Neural cell (in vitro differentiated cells): ENCODE measurements at places on chromosomes 5 and 9. TPM values are rescaled to one million over a fixed set of nuclear protein-coding genes. Genes with fewer than 3 reads are reported as not detected.

PTCD2 gene
- 4.4 and 4.5 TPM in 2 replicates for polyA plus RNA-seq

MARCOL gene
- polyA plus RNA-seq: not detected in 2 replicates

TRIM7 gene
- 1.4 and 2.1 TPM in 2 replicates for polyA plus RNA-seq

CDKN2B gene
- polyA plus RNA-seq: 0.15 TPM in 1 of 2 replicates, not detected in the other
